ENCODE measurements at places on chromosomes 2 and 18.

GRCh38 chr18:518081-518480 is 17.6 kb upstream of the COLEC12 start:
- no peak for DNase-seq

DNA sequence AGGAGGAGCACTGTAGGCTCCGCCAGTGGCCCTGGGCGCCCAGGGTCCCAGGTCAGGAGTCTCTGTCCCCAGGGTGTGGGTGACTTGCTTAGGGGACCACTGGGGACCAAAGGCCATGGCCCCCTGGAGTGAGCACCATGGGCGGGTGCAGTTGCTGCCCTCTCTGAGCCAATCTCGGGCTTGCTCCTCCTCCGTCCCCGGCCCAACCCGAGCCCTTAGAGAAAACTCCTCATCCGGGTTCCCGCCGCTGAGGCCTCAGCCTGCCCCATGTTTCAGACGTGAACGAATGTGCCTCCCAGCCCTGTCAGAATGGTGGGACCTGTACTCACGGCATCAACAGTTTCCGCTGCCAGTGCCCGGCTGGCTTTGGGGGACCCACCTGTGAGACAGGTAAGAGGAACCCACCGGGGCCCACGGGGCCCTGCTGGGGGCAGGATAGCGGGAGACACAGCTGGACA is 38.6 kb downstream of the SNED1 start:
- no peak for DNase-seq

- DNase-seq: no peak
These were observed 498.7 kb downstream of the BCL11A start for GRCh38 chr2:60054571-60055340.

- DNase-seq: no peak
These were observed 529.5 kb upstream of the CDH2 start for GRCh38 chr18:28706397-28706796.

DNA sequence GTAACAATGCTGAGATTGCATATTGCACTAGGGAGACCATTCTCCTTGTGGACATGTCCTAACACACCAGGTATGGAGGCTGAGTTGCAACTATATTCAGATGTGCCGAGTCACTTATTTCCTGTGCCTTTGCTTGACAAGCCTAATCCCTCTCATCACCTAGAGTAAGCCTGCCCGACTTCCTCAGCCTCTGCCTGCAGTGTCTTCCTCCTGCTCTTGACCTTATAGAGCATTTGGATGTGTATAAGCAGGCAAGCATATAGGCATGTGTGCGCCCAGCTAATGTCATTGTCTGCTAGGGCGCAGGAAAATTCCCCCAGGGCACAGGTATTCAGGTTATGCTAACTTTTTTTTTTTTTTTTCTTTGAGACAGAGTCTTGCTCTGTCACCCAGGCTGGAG is 316.9 kb downstream of the CDH2 start:
- DNase-seq: no peak

GRCh38 chr2:154556146-154556545 is 142.3 kb upstream of the KCNJ3 start:
- DNase-seq: no peak

DNA sequence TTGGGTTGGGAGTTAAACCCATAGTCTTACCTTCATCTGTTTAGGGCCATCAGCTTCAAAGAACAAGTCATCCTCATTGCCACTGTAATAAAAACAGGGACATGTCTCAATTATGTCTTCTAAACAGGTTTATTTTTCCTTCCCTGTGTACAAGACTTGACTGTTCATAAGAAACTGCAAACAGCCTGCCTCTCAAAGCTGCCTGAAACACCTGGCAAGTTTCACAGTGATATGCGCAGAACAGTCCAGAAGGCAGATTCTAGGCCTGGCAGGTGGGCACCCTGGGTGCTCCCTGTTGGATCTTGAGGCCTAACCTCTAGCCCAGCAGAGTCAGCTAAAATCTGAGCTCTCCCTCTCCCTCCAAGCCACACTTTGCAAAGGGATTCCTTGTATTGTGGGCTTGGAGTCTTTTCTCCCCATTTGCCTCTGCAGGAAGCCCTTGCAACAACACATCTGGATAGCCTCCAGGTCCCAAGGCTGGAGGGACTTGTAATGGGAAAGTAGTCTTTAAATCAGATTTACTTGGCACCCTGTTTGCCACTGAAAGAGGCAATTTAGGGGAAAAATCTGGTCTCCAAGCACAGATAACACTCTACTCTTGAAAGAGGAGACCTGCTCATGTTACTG is 930 bp downstream of the IL1B start:
- no peak for DNase-seq

GRCh38 chr18:47075098-47075883 is 39.9 kb upstream of the ELOA2 start:
- DNase-seq: no peak

GRCh38 chr18:14086458-14087231 is 45.6 kb downstream of the ZNF519 start:
- DNase-seq: no peak

GRCh38 chr18:67216846-67217245 is 299.7 kb downstream of the DSEL start:
- no peak for DNase-seq

GRCh38 chr18:77102259-77103040 is 30.1 kb downstream of the MBP start:
- DNase-seq: no peak

GRCh38 chr2:85719609-85720240 is 25.6 kb downstream of the GNLY start:
- no peak for DNase-seq

Measured in stimulated activated CD8-positive, alpha-beta memory T cell treated with anti-CD3 and anti-CD28 coated beads, Interleukin-7, amount 100 ng/mL, for 24 hours (primary cell).